Islet precursor cell (in vitro differentiated cells): ENCODE measurements at places on chromosomes 2 and 18.

GRCh38 chr18:6621437-6621836 lies 108.1 kb upstream of the ARHGAP28 start:
- DNase-seq, result no peak

DNA sequence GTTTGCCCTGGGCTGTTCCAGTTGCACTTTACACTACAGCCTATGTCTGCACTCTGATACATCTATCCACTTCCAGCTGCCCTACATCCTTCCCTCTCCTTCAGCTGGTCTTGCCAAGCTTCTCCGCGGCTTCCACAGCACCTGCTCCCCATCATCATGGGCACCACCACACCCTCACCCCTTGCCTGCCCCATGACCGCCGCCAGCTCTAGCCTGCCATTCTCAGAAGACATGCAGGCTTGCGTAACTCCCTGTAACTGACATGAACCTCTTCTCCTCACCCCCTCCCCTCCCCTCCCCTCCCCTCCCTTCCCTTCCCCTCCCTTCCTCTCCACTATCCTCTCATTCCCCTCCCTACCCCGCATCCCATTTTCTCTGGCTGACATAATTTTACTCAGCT lies 46.0 kb downstream of the PAX8 start:
- no peak for DNase-seq

GRCh38 chr2:177051278-177051677 lies 161.3 kb upstream of the HNRNPA3 start:
- DNase-seq, result no peak

- no peak for DNase-seq
Measured at GRCh38 chr2:238439917-238440316, 13.2 kb downstream of the ASB1 start.

- DNase-seq, result peak; percentile 54
Measured at GRCh38 chr2:46134531-46135227, 162.5 kb upstream of the EPAS1 start.

GRCh38 chr2:239285071-239285931 lies 115.5 kb downstream of the HDAC4 start:
- no peak for DNase-seq

DNA sequence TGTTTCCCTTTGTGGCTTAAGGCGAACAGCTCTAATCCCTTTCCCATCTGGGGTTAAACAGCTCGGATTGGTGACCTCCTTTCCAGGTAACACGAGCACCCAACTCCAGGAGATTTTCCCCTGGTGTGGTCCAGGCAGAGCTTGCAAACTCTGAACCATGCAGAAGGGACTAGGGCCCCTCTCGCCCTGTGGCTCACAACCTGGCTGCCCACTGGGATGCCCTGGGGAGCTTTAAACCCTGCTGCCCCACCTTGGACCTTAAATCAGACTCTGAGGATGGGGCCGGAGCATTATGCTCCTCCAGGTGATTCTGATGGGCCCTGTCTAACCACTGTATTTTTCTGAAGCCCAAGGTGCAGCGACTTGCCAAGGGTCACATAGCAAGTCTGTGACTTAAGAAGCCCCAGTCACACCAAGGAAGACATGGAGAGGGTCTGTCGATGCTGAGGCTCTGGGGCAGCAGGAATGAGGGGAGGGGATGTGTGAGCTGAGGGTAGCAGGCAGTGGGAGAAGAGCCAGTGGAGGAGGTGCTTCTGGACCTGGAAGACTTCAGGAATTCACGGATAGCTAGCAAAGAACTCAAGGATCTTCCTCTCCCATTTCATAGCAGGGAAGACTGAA lies 5.9 kb downstream of the ARID5A start:
- DNase-seq, result no peak

DNA sequence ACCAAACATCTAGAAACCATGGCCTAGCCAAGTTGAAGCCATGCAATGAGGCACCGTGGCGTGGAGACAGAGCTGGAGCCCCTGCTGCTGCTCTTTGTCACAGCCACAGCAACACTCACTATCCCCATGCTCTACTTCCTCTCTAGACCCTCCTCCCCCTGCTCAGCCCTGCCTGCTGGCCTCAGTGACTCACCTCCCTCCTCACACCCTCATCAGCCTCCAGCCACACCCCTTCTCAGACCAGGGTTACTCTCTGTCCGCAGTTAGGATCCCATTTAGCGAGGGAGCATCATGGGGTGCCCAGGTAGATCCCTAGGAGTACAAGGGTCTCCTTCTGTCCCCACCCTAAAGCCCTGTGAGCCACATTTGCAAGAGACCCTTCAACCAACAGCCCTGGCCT lies 25.4 kb upstream of the SOX11 start:
- peak; percentile 82 for DNase-seq

GRCh38 chr2:65957886-65958285 lies 477.0 kb upstream of the MEIS1 start:
- DNase-seq, result no peak

DNA sequence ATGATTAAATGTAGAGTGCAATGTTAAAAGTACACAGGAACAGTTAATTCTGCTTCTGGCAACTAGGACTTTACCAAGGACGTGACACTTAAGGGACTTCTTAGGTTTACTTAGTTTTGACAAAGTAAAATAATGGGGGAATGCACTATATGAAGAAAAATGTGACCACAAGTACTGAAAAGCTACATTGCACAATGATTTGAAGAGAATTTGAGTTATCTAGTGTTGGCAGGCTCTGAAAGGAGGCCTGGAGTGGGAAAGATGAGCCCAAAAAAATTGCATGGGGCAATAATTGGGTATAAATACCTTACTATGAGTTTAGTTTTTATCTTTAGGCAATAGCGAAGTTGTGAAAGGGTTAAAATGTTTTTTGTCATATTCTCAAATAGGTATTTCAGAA lies 173.7 kb downstream of the DOK6 start:
- DNase-seq, result no peak

DNA sequence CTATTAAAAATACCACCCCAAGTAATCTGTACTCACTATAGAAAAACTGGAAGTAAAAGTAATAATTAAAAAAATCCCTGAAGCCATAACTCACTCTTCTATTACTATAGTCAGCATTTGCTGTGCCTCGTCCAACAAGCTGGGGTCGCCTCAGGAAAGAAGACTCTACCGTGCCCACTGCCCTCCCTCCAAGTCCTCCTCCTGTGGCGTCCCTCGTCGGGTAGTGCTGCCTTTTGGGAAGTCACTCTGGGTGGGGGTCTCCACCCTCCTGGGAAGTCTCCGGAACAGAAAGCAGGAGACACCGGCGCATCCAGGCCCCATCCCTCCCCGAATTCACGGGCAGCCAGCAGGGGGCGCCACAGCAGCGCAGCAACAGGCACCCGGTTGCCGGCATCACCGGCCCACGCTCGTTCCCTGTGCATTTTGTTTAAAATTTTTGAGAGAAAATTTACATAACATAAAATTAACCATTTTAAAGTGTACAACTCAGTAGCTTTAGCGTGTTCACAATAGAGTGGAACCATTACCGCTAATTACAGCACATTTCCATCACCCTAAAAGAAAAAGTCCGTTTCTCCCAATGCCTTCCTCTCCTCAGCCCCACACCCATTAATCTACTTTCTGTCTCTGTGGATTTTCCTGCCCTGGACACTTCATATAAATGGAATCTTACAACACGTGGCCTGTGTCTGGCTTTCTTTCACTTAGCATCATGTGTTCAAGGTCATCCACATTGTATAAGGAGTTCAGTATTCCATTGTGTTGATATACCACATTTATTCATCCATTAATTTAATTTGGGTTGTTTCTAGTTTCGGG lies 62.2 kb downstream of the ADNP2 start:
- no peak for DNase-seq

DNA sequence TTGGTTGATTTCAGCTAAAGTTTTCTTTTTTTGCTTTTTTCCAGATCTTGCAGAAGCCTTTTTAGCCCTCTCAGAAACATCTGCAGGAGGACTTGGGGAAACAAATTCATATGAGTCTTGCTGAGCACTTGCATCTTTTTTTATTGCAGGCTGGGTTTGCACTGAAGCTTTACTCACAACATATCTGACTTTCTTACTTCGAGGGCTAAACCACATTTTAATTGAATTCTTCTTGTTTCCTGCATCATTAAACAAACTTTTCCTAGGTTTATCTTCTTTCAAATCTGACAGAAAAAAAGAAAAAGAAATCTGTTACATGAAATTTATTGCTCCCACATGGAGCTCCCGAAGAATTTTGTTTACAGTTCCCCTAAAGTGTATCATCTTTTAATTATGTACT lies 28.3 kb downstream of the BARD1 start:
- DNase-seq, result no peak

- DNase-seq, result no peak
Measured at GRCh38 chr18:75169411-75169810, 39.5 kb downstream of the PTGR3 start.

DNA sequence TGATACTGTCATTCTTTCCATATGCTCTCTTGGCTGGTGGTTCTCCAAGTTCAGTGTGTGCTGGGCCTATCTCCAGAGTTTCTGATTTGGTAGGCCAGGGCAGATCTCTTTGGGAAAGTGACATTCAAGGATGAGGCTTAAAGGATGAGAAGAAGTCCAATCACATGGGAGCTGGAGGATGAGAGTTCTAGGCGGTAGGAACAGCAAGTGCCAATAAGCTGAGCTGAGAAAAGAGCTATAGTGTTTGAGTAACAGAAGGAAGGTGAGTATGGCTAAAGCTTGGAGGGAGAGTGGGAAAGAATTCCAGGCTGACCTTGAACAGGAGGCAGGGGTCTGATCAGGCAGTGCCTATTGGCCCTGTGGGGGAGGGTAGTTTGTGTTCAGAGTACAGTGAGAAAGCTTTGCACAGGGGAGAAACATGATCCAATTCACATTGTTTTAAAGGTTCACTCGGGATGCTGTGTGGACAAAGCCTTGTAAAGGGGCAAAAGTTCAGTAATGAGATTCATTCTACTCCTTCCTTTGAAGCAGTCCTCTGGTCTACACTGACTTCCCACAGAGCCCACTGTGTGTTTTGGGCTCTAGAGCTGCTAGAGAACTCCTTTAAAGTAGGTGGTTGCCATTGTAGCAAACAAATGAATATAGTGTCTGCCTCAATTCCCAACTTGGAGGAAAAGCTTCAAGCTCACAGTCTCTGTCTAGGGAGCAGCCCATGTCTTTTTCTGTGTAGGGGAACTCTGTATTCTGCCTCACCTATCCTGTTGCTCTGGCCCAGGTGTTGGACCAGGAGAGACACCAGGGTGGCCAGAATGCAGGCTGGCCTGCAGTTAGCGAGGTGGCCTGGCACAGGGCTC lies 81.8 kb downstream of the FASTKD2 start:
- DNase-seq, result no peak

- DNase-seq, result no peak
Measured at GRCh38 chr2:100900156-100900795, 80.3 kb downstream of the NPAS2 start.

DNA sequence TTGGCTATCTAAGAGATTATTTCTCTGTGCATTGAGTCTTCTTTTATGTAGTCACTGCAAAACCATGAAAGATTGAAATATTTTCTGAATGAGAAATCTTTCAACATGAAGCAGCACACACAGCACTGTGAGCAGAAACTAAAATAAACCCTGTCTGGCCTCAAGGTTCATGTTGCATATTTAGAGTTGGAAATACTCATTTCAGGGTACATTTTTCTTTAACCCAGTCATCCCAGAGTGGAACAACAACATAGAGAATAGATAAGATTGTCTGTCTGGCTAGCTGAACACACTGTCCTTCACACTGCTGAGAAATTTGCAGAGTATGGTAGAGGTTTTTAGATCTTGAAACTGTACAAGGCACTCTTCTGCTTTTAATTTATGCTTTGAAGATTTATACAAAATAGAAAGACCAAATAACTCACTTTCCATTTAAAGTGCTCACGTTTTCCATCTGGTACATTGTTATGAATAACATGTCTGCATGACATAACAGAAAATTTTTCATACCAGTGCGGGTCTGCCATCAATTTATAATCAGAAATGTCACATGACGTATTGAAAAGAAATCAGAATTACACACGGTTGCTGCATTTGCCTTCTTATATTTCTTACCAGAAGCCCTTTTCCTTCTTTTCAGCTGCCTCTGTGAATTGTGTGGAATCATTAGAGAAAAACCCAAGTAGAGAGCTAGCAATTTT lies 25.0 kb upstream of the FN1 start:
- DNase-seq, result no peak

DNA sequence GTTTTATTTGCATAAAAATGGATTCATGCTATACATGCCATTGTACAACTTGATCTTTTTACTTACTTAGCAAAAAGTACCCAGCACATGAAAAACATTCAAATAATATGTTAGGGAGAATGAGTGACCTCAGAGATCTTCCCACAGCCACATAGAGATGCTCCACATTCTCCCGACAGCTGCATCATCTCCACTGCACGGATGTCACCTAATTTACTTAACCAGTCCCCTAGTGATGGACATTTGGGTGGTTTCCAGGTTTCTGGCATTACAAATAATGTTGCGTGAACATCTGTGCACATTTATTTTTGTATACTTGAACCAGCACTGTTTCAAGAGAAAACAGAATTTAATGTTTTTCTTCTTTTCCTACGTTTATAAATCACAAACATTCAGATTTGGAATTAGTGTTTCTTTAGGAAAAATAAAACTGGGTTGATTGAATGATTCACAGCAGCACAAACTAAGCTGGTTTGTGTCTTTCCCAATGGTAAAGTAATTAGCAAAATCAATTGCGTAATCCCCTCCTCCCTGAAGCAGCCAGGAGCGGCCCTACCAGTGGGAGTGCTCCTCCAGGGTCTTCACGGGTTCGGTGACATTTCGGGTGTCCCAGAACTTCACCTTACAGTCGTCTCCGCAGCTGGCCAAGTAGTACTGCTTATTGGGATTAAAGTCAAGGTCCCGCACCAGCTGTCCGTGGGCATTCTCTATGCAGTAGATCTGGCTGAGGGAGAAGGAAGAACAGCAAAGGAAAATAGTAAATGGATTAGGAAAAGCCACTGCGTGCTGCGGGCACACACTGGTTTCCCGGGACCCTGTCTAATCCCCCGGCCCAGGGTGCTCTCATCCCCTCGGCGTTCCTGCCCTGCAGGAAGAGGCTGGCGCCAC lies 183.9 kb downstream of the EIPR1 start:
- DNase-seq, result no peak

DNA sequence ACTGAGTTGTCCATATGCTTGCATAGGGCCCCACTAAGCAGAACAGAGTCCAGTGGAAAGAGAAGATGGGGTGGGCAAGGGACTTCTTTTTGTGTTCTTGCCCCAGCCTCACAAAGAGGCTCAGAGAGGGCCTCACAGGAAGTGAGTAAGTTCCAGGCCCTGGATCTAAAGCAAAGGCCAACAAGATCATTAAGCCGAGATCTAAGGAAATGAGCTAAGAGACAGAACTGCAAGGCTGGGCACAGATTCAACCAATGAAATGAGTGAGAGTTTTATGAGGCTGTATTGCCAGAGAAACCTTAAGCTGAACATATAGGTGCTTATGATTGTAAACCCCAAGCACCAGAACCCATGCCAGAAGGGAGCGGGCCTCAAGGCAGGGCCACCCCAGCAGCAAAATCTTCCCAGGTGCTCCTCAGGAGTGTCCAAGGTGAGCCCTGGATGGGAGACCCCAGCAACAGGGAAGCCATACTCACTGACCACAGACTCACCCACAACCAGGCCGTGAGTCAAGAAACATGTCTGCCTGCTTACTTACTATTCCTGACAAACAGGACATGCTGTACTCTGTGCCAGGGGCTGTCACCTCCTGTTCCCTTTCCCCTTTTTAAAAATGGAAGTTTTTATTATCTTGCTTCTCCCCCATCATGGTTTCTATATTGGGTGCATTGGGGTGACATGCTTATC lies 40.2 kb downstream of the SLC14A1 start:
- no peak for DNase-seq
